ENCODE measurements at places on chromosomes 7 and 10. TPM values are rescaled to one million over a fixed set of nuclear protein-coding genes. Genes with fewer than 3 reads are reported as not detected.

DNA sequence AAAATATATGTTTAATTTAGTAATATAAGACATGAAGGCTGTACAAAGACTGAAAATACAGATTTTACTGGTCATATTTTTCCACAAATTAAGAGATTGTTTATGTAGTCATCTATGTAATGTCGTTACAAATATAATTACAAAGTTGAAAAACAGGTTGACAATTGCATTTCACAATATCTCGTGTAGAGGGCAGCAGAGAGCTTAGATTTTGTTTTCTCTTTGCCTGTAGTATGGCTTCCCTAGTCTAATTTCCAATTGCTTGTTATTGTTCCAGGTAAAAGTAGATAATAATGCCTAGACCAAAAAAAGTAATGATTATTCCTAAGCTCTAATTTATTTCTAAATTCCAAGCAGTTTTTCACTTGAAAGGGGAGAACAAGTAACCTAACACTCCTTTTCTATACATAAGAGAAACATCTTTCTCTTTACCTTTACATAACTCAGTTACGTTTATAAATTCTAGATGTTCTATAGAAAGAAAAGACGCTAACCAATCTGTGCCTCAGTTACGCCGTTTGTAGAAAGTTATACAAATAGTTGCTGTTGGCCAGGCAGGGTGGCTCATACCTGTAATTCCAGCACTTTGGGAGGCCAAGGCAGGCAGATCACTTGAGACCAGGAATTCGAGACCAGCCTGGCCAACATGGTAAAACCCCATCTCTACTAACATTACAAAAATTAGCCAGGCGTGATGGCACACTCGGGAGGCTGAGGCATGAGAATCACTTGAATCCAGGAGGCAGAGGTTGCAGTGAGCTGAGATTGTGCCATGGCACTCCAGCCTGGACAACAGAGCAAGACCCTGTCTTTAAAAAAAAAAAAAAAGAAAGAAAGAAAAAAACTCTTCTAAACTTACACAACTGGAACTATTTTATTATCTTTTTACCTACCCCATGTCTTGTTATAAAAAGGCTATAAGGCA lies 30.0 kb downstream of the NET1 start:
- H3K27ac ChIP-seq, result no peak overlapping the region
- H3K36me3 ChIP-seq, result no peaks in the 10 kb centered on the region
- peaks cover 16% of the 10 kb centered on the region for H3K4me1 ChIP-seq
- no peak for DNase-seq
- H3K4me3 ChIP-seq, result no peak overlapping the region

The ADGRA1 gene
- total RNA-seq, result not detected

The VPS37D gene
- 6.6 TPM for total RNA-seq

DNA sequence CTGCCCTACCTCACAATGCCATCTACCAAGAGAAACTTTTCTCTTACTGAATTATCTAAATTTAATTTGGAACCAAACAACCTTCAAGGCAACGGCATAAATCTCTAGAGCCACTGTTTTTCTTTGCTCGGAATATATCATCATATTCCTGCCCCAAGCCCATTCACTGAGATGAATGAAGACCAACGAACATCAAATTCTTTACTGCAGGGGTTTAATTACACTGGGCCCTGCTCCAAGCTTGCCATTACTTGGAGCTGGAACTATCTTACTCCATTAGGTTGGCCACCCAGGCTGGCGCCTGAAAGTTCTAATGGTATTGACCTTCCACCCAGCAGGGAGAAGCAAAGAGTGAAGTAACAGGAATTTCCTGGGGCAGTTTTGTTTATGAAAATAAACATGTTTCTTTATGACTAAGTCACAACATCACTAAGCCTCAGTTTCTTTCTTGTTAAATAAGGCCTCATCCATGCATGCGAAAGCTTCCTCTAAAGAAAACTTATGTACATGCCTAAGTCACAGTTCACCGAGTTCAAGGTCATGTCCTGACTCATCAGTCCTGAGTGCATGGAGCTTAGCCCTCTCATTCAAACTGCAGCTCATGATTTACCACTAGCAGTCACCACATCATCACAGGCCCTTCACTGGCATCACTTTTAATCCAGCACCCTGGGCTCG lies 42.1 kb upstream of the ANAPC16 start:
- H3K4me1 ChIP-seq, result peaks cover 21% of the 10 kb centered on the region
- H3K36me3 ChIP-seq, result peaks cover 5% of the 10 kb centered on the region
- DNase-seq, result no peak
- H3K27me3 ChIP-seq, result no peaks in the 10 kb centered on the region
- H3K4me3 ChIP-seq, result no peak overlapping the region
- H3K27ac ChIP-seq, result no peak overlapping the region

- H3K36me3 ChIP-seq, result no peaks in the 10 kb centered on the region
- no peak for DNase-seq
- H3K4me1 ChIP-seq, result peaks cover 13% of the 10 kb centered on the region
- H3K27ac ChIP-seq, result no peak overlapping the region
- no peaks in the 10 kb centered on the region for H3K27me3 ChIP-seq
These were observed 184.6 kb downstream of the SGMS1 start for GRCh38 chr10:50439187-50439586.

- H3K27me3 ChIP-seq, result peaks cover 11% of the 10 kb centered on the region
- DNase-seq, result no peak
- no peak overlapping the region for H3K27ac ChIP-seq
These were observed 3.5 kb downstream of the JAKMIP3 start for GRCh38 chr10:132069122-132069848.

DNA sequence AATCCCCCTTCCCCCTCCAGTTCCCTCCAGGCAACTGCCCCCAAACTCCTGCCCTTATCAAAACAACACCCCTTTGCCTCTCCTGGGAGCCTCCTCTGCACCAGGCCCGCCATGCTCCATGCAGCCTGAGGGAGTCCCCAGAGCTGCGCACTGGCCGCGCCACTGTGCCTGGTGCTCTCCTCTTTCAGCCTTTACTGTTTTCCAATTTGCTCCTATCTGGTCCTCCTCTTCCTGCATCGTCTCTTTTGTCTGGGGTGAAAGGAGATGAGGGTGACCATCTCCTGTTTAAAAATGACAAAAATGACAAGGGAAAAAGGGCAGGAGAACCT lies 165.8 kb upstream of the ADCY1 start:
- H3K4me1 ChIP-seq, result no peaks in the 10 kb centered on the region
- H3K27me3 ChIP-seq, result peaks cover 3% of the 10 kb centered on the region
- DNase-seq, result no peak
- peaks cover 2% of the 10 kb centered on the region for H3K36me3 ChIP-seq
- no peak overlapping the region for H3K27ac ChIP-seq

DNA sequence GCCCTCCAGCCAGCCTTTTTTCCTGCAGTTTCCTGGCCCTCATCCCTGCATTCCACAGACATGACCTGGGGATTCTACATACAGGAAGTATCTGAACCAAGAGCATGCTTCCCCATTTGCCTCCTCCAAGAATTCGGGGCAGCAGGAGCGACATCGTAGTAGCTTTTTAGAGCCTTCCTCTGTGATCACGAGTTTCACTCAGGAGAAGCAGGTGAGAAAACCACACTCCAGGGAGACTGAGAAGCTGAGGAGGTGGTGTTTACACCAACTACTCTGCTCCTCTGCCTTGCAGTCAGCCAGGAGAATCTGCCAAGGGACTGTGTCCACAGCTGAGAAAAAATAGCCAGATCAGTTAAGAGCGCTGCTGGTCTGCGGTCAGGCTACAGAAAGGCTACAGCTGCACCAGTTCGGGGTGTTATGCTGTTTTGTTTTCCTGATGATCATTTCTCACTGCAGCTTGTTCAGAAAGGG lies 54.1 kb downstream of the HSPA12A start:
- H3K27me3 ChIP-seq, result no peaks in the 10 kb centered on the region
- H3K4me3 ChIP-seq, result no peak overlapping the region
- H3K4me1 ChIP-seq, result peaks cover 22% of the 10 kb centered on the region
- no peak for DNase-seq
- H3K36me3 ChIP-seq, result no peaks in the 10 kb centered on the region
- H3K27ac ChIP-seq, result no peak overlapping the region

Measured in chondrocyte (in vitro differentiated cells).